ENCODE measurements at places on chromosomes 2 and 18.
A peak's percentile ranks its signal among the peaks of the same experiment; 100 is the strongest.

GRCh38 chr18:13615432-13615861, 110.9 kb downstream of the FAM210A start:
- DNase-seq = no peak

DNA sequence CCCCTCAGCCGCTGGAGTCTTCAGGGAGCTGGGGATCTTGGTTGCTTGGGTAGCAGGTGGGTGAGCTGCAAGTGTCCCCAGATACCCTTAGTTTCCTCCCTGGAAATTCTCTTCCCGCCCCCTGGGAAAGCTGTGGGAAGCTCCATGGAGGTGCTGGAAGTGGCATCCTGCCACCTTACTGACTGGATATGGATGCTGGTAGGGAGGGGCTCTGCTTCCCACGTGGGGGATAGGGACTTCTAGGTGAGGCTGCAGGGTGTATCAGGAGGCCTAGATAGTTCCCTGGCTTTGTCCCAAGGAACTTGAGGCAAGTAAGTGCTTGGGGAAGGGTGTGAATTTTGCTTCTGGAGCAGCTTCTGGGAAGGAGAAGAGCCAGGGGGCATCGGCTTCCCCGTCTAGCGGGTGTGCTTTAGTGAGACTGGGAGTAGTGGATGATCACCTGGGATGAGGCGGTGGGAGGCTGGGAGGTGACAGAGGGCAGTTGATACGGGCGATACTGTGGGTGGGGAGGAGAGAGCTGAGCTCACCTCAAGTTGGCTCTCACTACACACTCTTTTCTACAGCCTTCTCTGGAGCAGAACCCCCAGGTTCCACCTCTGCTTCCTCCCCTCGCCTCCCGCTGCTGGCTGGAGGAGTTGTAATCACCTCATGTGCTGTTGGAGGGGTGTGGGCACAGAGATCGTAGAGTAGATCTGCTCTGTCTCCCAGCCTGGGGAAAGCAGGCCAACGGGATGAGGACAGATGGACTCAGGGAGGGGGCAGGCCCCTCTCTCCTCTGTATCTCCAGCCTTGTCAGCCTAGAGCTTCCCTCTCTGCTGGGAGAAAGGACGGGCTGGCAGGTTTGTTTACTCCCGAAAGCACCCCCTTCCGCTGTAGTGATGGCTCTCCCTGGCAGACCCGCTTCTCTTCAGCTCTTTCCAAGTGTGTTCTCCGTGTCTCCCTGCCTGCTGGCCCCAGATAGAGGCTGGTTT, 19.8 kb downstream of the TET3 start:
- no peak for DNase-seq

DNA sequence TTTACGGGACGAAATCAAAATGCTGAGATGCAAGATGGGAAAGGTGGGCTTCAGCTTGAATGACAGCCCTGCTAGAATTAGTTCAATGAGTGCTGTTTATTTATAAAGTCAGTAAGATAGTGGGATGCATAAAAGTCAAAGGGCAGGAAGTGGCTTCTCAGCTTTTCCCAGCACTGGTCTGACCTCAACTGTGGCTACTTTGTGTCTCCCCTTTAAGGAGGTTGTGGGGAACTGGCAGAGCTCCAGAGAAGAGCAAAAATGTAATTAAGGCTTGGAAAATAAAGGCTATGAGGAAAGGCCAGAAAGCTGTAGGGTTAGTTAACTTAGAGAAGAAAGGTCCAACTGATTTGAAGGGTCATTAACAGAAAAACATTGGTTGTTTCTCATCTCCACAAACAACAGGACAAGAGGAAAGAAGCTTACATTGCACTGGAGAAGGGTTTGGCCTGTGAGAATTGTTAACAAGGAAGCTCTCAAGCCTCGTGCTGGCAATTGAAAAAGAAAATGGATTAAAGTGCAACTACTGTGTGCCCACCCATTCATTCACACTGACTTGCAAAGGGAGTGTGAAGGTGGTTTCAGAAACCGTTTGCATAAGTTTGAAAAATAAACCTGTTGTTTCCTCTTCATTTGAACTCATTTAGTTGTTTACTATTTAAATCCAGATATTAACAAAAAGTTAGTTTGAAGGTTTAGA, 68.8 kb upstream of the CD28 start:
- no peak for DNase-seq

- no peak for DNase-seq
Observed at GRCh38 chr2:26043862-26044696, 10.2 kb downstream of the RAB10 start.

GRCh38 chr2:200442471-200442870, 67.4 kb downstream of the KCTD18 start:
- DNase-seq = peak; percentile 52

DNA sequence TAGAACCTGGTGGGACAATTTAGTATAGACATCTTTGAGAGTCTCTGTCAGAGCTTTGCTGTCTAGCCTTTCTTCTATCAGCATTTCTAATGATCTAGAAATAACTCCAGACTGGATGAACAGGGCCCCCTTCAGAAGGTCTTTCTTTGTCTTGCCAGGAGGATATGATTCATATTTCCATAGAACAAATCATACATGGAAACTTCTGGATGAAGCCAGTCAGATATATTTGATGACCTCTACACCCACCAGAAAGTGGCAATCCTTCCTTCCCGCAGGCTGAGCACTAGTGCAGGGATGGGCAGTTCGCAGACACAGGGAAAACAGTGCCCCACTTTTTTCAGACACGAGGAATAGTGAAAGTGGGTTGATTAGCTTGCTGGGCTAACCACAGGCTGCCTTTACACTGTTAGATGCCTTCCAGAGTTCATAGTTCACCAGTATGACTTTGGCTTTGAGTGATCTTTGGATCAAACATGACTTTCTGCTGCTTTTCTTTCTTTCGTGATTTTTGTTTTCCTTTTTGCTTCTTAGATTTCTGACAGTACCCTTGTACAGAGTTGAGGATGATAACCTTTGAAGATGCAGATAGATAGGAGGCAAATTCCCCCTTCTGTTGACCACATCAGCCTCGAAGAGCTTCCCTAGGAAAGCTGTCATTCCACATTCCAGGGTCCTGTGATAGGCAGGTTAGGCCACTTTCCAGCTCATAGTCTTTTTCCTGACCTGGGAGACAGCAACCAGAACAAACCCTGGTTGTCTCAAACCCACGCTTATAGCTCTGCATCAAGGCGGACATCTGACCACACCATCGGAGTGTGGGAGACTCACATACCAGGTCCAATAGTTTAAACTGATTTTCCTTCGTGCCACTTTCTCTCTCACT, 237.0 kb downstream of the ZNF407 start:
- no peak for DNase-seq

DNA sequence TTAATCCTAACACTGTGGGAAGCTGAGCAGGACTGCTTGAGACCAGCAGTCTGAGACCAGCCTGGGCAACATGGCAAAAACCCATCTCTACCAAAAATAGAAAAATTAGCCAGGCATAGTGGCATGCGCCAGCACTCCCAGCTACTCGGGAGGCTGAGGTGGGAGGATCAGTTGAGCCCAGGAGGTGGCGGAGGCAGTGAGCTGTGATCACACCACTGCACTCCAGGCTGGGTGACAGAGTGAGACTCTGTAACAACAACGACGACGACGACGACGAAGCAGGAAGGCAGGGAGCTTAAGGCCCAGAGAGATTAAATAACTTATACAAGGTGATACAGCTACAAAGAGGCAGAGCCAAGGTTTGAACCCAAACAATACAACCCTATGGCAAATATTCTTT, 37.3 kb downstream of the CFAP36 start:
- DNase-seq = no peak

DNA sequence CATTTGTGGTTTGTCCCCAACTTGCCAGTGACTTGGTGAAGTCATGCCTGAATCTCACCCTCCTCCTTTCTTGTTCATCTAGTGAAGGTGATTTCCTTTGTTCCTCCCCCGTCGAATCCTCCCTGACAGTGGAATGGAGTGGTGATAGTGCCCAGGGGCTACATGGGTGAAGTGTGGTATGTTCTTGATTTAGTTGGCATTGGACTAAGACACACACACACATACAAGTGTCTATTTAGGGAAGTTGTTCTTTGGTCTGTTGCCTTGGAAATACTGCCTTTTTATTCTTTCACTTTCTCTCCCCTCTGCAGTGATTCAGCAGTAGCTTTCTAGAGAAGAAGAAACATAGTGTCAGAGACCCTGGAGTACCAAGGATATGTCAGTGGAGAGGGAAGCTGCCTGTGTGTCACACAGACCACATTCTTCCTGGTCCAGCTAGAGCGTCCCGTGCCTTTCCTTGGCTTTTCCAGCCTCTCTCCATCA, 10.9 kb downstream of the INPP4A start:
- no peak for DNase-seq

DNA sequence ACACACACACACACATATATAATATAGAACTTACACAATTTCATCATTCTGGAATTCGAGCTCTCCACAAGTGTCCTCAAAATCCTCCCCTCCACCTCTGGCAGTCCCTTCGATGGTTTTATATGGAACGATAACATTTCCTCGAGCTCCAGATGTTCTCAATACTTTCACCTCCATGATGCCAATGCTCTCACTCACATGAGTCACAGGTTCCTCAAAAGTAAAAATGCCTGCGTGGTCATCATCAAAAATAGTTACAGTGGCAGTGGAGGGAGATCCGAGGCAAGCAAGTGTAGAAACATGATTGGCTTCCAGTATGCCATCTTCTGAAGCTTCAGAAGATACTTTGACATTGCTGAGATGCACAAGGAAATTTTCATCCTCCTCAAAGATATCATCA, 23.5 kb downstream of the SLC8A1 start:
- DNase-seq = no peak

DNA sequence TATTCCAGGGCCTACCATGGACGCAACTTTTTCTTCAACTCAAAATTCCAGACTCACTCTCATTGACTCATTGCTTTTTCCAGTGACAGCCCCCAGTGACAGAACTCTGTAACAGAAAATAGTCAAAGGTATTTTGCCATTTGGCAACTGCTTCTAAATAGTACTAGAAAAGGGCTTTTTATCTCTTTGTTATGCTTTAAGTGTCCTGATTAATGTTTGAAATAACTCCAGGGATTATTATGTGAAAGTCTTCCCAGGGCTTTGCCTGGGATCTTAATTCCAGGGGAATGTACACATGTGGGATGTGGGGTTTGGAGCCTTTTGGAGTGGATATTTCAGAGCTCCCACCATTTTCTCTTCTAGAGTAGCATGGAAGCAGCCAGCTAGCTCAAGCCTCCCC, 198.8 kb downstream of the KCNS3 start:
- no peak for DNase-seq

DNA sequence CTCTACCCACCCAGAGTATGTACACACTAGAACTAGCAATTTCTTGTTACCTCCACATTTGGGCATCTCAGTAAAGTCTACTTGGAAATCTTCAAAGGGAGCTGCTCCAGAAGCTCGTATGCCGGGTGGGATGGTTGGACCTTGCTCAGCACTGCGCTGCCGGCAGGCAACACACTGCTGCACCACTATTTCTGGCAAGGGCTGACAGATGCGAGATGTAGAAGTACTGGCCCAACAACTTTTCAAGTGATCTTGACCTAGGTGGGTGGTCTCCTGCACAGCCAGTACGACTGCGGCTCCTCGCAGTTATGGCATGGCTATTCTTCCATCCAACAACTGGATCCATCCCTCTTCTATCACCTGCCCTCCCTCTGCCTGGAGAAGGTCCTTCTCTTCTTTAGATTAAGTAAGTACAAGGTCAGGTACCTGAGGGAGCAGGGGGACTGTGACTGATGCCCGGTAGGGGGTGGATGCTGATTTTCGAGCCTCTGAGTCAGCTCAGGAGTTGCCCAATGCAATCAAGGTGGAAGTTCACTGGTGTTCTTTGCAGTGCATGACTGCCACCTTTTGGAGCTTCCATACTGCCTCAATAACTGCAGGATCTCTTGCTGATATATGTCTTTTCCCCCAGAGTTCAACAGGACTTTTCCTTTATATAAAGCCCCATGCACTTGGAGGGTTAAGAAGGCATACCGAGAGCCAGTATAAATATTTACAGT, 100.4 kb upstream of the SLC1A4 start:
- no peak for DNase-seq

DNA sequence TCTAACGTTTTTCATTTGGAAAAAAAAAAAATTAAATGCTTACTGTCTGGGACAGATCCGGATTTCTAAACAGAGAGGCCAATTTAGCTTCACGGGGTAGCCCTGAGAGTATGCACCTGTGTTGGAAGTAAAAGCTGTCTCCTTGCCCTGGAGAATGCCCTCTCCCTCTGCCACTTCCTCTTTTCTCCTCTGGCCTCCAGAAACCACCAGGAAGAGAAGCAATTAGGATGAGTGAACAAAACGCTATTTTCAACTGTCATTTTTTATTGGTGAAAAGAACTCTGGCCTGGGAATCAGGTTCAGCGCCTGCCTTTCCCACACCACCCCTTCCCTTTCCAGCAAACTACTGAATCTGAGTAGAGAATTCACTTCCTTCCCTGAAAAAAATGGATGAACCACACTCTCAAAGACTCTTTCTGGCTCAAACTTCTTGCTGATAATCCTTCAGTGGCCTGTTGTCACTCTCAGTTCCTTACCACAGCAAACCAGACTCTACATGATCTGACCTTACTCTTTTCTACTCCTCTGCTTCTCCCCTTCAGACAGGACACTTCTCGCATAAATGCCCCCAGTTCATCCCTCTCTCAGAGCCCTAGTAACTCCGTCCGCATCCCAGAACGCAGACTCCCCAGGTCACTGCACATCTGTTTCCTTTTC, 29.8 kb downstream of the KLF7 start:
- DNase-seq = no peak

- no peak for DNase-seq
Observed at GRCh38 chr2:239949075-239949474, 76.1 kb downstream of the NDUFA10 start.
